CD4-positive, alpha-beta T cell treated with Interleukin-2 at 100 ng/mL for 4 hours (primary cell): ENCODE measurements at places on chromosomes 6 and 20.

GRCh38 chr6:72595812-72596211 is 26.1 kb upstream of the KCNQ5 start:
- DNase-seq, result no peak

- no peak for DNase-seq
Observed at GRCh38 chr6:158524311-158524710, 35.6 kb upstream of the TMEM181 start.

DNA sequence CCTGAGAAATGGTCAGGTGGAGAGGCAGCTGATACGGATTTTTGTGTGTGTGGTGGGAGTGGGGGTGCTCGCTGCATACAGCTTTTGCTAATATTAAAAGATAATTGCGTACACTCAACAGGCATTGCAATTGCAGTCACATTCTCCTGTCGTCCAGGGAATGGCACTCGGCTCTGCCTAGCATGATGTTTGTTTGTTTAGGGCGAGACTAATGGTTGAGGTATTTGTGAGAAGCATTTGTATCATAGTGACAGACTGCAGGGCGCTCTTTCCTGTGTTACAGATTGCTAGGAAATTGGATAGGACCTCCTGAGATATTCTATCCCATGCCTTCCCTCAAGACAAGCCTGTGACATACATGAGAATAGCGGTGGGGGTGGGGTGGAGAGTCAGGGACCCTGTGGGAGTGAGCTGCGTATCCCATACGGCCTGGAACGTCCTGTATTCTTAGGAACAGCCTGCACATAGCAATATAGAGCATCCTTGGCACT is 207.4 kb downstream of the SOX4 start:
- DNase-seq, result no peak

- DNase-seq, result no peak
Observed at GRCh38 chr6:162683135-162683534, 44.4 kb downstream of the PRKN start.

- DNase-seq, result no peak
Observed at GRCh38 chr20:52731093-52731492, 241.1 kb upstream of the TSHZ2 start.

DNA sequence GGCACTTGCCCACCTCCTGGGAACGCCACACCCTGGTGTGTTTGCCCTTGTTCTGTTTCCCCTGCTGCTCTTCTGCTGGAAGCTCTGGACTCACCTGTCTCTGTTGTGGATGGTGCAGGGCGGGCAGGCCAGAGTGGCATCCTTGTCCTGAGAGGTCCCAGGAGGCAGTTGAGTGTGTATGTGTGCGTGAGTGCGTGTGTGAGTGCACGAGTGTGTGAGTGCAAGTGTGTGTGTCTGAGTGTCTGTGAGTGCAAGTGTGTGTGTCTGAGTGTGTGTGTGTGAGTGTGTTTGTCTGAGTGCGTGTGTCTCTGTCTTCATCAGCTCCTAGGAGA is 12.2 kb downstream of the IGF2R start:
- no peak for DNase-seq

- DNase-seq, result no peak
Observed at GRCh38 chr6:32837651-32838113, 857 bp downstream of the TAP2 start.

DNA sequence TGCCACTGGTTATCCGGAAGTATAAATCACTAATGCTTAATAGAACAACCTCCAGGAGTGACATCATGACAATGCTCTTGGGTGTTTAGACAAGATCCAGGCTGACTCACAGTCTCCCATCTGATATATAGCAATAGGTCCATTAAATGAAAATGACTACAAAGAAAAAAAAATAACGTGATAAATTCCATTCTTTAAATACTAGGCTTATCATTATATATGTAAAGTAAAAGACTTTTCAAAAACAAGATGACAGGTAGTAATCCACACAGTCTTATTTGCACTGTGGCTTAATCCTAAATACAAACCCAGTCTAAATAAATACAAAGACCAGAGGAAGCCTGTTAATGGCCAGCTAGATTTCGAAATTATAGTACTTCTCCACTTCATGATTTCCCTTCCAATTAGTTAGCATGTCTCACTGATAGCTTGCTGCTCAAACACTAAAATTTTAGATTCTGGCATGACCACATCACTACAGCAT is 149.1 kb upstream of the BEND3 start:
- DNase-seq, result no peak

GRCh38 chr6:16545382-16545781 is 215.9 kb downstream of the ATXN1 start:
- no peak for DNase-seq

GRCh38 chr6:45350186-45350710 is 22.1 kb downstream of the RUNX2 start:
- no peak for DNase-seq
